Cortex of kidney (tissue), 1 donor: ENCODE measurements at places on chromosomes 13 and 19.

DNA sequence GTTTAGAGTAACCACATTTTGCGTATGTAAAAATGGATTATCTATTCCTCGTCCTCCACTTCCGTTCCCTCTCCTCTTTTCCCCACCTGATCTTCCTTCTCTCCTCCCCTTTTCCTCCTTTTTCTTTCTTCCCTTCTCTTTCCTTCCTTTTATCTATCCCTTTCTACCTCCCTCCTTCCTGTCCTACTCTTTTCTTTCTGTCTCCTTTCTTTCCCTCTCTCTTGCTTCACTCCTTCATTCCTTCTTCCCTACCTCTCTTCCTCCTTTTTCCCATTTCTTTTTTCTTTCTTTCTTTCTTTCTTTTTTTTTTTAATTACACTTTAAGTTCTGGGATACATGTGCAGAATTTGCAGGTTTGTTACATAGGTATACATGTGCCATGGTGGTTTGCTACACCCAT is 688.4 kb upstream of the GPC6 start:
- DNase-seq = no peak

GRCh38 chr19:13744174-13744573 is 20.1 kb upstream of the MRI1 start:
- no peak for DNase-seq

DNA sequence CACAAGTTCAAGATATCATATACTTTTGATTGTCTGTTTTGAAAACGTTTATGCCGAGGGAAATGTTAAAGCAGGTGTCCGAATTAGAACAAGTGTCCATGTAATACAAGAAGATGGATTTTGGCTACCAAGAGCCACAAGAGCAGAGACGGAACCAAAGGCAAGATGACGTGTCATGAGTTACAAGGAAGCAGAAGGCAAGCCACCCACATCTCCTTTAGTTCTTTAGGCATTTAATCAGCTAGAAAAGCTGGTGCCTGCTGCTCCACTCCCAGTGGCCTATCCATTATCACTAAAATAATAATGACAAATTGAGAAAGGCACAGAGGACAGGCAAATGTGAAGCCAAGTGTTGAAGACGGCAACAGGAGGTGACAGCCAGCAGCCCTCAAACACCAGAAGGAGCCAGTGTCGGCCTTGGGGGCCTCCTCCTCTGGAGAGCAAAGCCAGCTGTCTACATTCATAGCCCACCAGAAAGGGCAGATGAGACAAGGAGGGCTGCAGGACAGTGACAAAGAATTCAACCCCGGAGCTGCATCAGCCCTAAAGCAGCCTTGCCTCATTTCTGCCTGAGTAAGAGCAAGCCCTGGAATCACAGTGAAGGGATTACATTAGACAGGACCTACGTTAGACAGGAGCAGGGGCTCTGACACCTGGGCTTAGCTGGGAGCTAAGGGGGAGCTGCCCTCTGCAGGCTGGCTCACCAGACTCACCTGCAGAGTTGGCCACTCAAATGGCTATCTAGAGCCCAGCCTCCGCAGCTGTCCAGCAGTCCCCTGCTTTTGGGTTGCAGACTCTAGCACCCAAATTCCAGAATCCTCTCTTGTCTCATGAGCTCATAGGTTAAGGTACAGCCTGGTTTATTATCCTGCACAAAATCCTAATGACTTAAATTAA is 569.9 kb downstream of the UQCRFS1 start:
- DNase-seq = no peak

DNA sequence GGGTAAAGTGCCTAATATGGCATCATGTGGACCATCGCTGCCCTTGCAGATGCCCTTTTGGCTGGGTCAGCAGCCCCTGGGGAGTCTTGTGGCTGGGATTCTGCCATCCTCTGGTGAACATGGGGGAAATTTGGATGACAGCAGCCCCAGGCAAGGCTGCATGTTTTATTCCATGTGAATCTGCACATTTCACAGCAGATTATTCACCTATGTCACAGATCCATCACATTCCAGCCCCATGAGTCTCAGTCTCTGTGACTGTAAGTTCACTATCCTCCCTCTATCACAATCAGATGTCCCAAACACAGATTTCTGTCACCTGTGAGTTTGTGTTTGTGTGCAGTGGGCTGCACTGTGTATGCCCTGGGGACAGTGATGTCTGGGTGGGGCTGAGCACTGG is 36.8 kb upstream of the PSG9 start:
- no peak for DNase-seq

DNA sequence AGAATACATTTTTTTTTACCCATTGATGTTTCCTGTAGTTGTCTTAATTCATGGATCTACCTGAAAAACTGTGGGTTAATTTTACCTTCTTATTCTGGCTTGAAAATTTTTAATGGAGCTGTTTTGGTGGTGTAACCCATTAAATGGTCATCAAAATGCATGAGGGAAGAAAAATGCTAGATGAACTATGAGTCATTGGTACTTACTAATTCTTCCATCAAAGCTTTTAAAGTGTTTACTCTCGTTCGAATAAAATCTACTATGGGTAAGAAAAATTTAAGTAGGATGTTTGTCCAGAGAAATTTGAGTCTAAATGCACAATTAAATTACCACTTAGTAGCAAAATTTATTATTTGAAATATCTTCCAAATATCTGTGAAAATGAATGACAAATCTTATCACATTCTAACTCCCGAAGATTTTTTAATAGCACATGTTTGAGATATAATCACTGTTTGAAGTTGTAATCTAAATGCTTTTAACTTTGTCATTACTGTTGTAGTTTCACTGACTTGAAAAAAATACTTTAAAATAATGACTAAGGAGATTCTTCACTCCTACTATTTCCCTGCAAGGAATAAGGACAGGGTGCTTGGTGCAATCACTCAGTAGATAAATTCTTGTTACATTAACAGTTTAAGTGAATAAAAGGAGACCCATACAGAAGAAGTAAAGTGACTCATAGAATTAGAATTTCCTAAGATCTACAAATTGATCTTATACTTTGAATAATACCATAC is 437.7 kb downstream of the IRS2 start:
- no peak for DNase-seq

GRCh38 chr13:36131931-36132297 is 732 bp upstream of the DCLK1 start:
- DNase-seq = no peak

DNA sequence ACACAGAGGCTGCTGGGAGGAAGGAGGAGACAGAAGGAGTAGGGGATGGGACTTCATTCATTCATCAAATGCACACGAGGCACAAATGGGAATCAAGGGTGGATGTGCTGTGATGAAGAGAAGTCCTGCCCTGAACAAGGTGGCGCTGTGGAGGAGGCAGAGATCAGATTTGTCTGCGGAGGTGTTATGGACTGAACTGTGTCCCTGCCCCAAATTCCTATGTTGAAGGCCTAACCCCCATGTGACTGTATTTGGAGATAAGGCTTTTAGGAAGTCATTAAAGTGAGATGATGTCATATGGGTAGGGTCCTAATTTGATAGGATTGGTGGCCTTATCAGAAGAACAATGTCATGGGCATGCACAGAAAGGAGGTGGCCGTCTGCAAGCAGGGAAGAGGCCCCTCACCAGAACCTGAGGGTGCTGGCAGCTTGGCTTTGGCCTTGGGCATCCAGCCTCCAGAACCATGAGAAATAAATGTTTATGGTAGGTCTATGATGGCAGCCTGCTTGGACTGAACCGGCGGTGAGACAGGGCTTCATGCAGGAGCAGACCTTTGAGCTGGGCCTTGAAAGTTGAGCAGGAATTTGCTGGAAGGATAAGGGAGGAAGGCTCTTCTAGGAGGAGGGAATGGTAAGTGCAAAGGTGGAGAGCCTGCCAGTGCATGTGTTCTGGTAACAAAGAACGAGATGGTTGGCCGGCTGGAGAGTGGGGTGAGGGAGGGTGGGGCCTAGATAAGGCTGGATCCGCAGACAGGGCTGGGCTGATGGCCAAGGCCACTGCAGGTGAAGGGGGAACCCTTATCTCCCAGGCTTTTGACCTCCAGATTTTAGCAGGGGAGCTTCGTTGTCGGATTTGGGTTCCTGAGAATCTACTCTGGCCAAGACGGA is 2.7 kb upstream of the CEBPA start:
- DNase-seq = no peak

DNA sequence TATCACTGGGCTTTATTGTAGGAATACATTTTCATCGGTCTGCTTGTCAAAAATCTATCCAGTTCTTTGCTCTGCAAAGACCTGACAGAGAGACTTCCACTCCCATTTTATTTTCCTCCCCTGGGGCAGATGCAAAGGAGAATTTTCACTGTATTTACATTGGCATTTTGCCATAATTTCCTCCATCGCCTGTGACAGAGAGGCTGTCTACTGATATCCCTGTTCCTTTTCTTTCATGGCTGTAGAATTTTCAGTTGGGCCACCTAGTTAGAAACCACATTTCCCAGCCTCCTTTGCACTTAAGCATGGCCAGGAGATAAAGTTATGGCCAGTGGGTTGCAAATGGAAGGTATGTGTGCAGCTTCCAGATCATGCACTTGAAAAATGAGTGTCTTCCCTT is 89.3 kb downstream of the NUFIP1 start:
- no peak for DNase-seq

- no peak for DNase-seq
Measured at GRCh38 chr13:40974460-40975407, 44.4 kb downstream of the ELF1 start.

DNA sequence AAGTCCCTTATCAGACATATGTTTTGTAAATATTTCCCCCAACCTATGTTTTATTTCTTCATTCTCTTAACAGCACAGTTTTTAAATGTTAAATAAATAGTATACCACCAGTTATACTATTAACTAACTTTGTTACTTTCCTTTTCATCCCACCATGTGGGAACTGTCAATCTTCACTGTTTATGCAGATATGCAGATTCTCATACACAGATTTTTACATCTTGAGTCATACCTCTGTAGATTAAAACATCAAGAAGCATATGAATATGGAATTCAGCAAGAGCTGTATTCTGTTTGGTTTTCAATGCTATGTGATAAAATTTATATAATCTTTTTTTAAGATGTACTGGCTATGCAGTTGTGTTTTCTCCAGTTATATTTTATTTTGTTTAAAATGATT is 566.3 kb downstream of the LIG4 start:
- DNase-seq = no peak

GRCh38 chr19:5131506-5132205 is 162.7 kb downstream of the KDM4B start:
- no peak for DNase-seq

DNA sequence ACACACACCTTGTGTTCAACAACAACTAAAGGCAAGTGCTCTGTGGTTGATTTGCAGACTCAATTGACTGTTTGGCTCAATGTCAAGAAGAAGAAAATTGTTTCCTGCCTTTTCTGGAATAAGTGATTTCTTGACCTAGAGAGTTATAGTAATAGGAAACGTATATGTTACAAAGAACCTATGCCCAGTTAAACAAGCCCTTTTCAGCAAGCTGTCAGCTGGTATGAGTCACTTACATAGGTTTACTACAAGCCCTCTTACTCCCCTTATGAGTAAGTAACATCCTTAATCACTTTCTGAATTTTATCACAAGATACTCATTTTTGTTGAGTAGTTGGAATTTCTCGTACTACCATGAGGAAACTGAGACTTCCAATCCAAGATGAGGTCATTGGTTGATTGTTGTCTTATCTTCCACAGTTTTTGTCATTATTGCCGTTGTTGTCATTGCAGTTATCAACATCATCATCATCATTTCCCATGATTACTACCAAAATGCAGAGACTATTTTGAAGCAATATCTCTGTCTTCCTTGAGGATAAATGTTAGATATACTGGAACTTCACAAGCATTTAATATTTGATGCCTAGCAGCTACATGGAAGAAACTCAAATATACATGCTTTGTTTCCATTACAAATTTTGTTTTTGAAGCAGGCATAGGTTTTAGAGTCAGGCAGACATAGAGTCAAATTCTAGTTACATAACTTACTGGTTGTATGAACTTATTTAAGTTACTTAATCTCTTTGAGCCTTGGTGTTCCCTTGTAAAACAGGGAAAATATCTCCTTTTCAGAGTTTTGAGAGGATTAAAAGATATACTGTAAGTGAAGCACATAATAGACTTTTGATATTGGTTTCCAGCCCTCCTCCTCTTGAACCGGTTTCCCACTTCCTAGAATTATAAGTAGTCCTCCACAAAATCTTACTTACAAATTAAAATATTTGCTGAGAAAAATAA is 106.0 kb downstream of the RAP2A start:
- DNase-seq = no peak

- DNase-seq = no peak
Measured at GRCh38 chr19:30682999-30683536, 310.9 kb downstream of the ZNF536 start.

DNA sequence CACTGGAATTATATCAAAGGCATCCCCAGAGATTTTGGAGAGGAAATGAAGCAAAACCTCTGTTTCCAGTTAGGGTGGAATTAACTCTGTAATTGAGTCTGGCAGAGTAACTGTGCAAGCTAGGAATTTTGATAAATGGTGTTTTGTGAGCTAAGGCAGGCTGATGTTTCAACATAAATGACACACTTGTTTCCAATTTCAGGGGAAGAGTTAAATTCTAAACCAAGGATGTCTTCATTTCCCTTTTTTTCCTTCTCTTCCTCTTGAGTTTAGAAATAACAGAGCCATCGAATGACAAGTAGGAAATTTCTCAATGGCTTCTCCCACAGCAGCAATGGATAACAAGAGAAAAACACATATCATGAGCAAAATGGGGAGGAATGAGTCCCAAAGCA is 131.2 kb downstream of the IRS2 start:
- no peak for DNase-seq

DNA sequence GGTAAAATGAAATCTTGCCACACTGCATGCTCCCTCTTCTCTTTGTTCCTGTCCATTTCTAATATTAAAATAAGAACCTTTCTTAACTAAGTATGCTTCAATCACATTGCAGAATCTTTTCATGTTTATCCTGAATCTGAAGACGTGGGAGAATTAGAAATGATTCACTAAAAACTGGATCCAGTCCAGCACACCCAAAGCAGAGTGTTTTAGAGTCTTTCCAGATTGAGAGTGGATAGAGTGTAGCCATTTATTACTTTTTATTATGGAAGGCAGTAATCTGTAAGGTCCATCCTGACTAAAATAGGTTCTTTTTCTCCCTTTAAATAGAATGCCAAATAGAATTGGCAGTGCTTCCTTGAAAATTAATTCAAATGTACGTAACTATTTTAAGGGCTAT is 453.5 kb downstream of the TDRD3 start:
- DNase-seq = no peak

GRCh38 chr19:28539759-28540158 is 673.2 kb downstream of the UQCRFS1 start:
- DNase-seq = no peak

GRCh38 chr19:6794686-6795431 is 22.4 kb downstream of the VAV1 start:
- no peak for DNase-seq

GRCh38 chr13:46016216-46016615 is 36.3 kb downstream of the ZC3H13 start:
- no peak for DNase-seq

GRCh38 chr19:54311486-54311885 is 1.5 kb downstream of the LILRA5 start:
- DNase-seq = no peak

GRCh38 chr19:14107581-14108461 is 9.7 kb downstream of the PRKACA start:
- no peak for DNase-seq

GRCh38 chr13:21074546-21074945 is 13.2 kb upstream of the LATS2 start:
- no peak for DNase-seq
